ENCODE measurements at places on chromosomes 2 and 18. TPM values are rescaled to one million over a fixed set of nuclear protein-coding genes. Genes with fewer than 3 reads are reported as not detected.

The COLEC11 gene
- not detected for total RNA-seq

The PARD6G gene
- total RNA-seq: not detected

The SULT6B1 gene
- not detected for total RNA-seq

The OSR1 gene
- total RNA-seq: not detected

The AFTPH gene
- 27.2 TPM for total RNA-seq

The ZNF519 gene
- total RNA-seq: 16.2 TPM

The CABLES1 gene
- total RNA-seq: 2.3 TPM

The PAIP2B gene
- 1.5 TPM for total RNA-seq

The TTR gene
- total RNA-seq: not detected

The SLC14A1 gene
- total RNA-seq: 3.8 TPM

The CIB4 gene
- total RNA-seq: not detected

The RGPD4 gene
- total RNA-seq: not detected

DNA sequence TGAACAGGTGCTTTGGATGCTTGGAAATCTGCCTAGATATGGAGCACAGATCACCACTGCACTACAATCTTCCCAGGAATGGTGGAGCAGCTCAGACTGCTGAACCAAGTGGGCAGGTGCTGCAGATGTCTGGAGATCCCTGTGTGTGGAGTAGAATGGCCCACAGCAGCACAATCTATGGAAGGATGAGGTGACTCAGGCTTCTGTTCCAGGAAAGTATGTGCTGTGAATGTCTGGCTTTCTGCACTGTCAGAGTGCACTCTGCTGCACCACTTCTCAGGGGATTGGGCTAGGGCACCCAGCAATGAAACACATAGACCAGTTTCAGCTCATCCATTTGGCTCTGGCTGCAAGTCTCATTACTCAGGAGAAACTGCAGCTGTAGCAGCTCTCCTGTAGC, 865.4 kb upstream of the NXPH2 start:
- DNase-seq: no peak

DNA sequence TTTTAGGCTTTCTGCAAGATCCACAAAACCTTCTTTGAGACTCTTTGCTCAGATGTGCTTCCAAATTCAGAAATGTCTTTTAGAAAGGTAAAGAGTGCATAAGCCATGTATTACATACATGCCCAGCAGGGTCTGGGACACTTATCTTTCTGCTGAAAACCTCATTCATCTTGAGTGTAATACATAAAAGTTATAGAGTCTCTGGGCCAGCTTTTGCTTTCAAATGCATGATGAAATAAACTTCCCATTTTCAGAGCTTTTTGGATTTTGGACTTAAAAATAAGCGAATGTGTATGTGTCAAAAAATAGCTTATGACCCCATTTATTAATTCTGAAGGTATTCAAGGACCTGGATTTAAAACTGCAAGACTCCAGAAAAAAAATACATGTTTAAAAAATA, 8.0 kb downstream of the CYRIA start:
- no peak for DNase-seq

GRCh38 chr2:219737270-219737691, 109.9 kb downstream of the SLC4A3 start:
- DNase-seq: no peak

GRCh38 chr18:13363359-13363758, 144.8 kb downstream of the LDLRAD4 start:
- DNase-seq: no peak

DNA sequence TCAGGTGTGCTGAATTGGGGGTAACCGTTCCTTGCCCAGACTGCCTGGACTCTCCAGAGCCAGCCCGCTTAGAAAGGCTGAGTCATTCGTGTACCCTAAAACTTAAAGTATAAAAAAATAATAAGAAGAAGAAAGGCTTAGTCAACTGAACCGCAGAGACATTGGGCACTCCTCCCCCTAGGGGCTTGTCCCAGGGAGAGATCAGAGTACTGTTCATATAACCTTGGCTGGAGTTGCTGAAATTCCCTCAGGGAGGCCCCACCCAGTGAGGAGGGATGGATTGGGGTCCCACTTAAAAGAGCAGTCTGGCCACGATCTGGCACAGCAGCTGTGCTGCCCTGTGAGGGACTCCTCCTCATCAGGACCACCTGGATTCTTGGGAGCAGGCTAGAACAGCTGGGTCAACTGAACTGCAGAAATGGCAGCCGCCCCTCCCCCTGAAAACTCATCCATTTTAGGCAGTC, 37.2 kb downstream of the ANKRD12 start:
- no peak for DNase-seq

DNA sequence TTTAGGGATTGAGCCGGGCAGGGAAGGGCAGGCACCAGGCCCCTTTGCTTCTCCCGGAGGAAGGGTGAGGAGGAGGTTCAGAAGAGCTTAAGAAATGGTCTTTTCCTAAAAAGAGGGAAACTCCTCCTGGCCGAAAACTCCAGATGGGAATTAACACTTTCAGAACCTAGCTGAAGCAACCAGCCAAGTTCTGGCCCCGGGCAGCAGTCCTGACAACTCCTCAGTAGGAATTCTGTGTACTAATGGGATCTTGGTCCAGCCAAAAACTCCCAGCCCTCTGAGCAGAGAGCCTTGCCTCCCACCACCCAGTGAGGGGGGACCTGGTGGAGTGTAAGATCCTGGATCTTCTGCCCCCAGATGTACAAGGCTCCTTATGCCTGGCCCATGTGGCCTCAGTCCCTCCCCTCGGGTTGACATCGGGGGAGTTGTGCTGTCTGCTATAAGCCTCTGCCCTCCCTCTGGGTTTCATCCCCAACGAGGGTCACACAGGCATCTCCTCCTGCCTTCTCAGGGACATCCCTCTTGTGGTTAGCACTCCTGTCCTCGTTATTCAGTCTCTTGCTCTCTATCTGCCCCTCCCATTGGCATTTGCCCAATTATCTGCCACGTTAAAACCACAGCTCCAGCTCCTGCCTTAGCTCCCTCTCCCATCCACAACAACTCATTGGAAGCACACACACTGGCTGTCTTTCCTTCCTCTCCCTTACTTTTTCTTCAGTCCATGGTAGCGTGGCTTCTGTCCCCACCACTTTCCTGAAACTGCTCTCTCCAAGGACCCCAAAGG, 184.6 kb downstream of the CYP26B1 start:
- no peak for DNase-seq

- no peak for DNase-seq
Measured at GRCh38 chr2:238667008-238667407, 180.9 kb upstream of the TWIST2 start.

DNA sequence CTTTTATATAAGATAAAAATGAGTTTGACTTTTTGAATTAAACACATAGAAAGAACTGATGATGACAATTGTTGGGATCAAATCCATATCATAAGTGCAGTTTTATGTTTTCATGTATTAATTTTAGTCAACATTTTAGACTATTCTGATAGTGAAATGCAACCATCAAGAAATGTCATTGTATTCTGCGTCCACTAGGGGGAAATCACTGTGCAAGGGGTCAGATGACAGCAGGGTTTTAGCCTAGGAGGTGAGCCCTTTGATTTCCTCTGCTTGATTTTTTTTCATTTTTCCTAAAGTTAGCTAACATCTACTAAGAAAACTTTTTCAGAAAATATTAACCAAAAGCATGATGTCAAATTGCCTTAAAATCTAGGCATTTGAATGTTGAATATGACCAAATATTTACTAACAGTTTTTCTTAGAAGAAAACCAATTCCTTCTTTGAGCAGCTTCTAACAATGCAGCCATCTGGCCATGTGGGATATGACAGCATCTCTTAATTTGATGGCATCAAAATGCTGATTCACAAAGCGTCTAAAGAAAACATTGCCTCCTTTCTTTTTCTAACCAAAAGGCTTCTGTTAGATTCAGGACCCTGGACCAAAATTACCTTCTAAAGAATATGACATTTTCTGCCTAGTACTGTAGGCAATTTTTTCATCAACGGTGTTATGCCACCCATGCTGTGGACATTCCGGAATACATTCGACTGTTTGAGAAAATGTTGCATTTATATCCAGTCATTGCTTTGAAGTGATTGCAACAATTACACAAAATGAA, 141.5 kb downstream of the SPHKAP start:
- DNase-seq: no peak

GRCh38 chr2:190847504-190848081, 33.0 kb upstream of the GLS start:
- no peak for DNase-seq

DNA sequence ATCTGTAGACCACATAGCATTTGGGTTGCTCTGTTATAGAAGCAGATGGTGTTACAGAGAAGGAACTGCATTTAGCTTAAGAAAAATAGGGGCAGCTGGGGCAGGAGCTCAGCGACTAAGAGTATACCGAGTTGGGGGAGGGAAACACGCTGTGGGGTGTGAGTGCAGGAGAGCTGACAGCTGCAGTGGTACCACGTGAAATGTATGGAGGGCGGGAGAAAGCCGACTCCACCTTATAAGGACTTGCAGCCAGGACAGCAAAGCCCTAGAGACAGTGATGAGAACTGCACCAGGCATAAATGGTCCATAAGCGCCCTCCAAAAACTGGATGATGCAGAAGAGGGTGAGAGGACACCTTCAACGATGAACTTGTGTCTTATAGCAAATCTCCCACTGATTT, 237.6 kb downstream of the PRKCE start:
- DNase-seq: peak; percentile 70

DNA sequence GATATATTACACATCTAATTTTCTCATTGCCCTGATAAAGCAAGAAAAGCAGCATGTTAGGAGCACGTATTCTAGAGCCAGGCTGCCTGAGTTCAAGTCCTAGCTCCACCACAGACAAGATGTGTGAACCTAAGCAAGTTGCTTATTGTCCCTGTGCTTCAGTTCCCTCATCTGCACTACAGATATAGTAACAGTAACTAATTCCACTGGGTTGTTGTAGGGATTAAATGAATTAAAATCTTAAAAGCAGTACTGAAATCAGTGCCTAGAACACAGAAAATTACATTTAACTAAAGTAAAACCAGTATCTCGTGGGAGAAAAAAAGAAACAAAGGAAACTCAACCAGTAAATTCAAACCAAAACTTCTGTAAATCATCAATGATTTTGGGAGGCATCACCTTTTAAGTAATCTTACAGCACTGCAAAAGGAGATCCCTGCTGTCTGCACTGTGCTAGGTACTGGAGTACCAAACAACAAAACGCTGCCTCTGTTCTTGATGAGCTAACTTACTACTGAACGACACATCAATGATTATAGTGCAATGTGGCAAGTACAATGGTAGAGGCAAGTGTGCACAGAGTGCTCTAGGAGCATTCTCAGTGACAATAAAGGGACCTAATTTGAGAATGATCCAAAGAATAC, 7.9 kb downstream of the MAP3K2 start:
- no peak for DNase-seq

- no peak for DNase-seq
Measured at GRCh38 chr2:233656443-233656842, 15.3 kb upstream of the UGT1A9 start.

DNA sequence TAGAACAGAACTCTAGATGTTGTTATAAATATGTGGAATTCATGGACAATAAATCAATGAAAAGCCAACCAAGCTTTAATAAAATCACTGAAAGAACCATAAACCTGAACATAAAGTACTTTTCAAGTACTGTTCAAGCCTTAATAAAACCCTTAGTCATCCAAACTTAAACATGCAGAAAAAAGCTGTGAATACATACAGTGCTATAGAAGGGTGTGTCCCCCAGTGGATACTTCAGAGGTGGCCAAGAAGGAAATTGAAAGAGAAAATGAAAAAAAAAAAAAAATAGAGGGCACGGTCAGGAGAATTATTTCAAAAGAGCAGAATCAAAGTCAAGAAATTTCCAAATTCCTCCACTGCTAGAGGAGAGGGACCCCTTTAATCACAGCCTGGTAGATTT, 141.1 kb downstream of the SP100 start:
- DNase-seq: no peak

DNA sequence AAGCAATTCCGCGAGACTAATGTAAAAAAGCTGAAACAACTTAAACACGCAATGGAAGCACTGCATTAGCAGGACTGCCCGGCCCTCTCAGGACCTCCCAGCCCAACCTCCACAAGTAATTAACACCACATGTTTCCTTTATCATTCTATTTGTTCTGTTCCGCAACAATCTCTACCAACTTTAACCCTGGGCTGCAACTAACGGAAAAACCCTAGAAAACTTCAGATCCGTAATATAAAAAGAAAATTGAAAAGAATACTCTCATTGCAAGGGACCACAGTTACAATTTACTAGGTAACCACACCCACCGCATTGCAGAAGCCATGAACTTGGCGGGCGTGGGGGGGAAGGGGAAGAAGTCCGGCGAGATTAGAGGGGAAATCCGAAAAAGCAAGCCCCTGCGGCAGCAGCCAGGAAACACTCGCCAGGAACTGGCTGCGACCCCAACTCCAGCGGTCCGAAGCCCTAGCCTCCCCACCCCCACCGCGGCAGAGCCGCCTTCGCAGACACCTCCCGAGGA, 1.2 kb downstream of the EPB41L3 start:
- no peak for DNase-seq

DNA sequence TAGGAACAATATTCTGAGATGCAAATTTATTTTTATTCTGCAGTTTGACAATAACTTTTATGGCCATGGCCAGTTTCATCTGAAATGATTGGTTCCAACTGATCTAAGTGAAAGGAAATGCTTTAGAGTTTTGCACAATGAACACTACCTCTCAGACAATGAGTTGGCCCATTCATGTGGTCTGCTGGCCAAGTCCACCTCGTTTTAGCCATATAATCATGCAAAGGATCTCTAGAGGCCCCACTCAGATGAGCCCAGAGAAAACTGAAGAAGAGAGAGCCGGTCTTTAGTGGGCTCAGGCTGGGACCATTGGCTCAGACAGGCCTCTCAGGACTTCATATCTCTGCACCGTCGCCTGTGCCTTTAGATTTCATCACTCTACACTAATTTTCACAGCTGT, 254.7 kb downstream of the MREG start:
- no peak for DNase-seq

- DNase-seq: no peak
Measured at GRCh38 chr18:13720123-13720522, 6.2 kb downstream of the FAM210A start.

GRCh38 chr18:697800-698199, 14.6 kb downstream of the ENOSF1 start:
- no peak for DNase-seq

- no peak for DNase-seq
Measured at GRCh38 chr2:119724656-119725485, 34.9 kb upstream of the PTPN4 start.

DNA sequence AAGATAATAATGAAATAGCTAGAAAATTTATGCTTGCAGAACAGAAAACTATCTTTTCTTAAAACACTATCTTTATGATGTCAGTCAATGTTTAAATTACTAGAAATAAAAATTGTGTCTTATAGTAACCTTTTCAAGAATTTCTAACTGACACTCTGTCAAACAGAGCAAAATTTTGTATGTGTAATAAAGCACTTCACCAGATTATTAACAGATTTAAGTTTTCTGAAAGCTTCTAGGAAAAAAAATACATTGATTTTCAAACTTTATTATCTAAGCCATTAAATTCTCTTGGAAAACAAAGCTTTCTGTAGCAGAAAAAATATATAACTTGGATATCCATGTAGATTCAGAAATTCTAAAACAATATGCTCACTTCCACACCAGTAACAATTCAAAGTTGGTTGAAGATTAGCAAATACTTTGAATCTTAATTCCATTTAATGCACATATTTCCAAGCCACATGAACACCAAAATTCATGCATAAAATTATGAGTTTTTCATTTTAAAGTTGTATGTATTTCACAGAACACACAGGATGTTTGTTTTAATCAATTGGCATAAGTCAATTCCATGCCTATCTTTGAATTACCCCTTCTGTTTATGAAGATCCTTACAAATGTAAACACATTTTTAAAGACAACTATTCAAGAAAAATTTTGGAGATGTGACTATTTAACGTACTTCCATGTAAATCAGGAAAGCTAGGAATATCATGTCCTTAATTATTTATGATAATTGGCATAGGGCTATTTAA, 19.9 kb downstream of the FN1 start:
- DNase-seq: no peak

GRCh38 chr18:59866551-59867269, 33.1 kb upstream of the PMAIP1 start:
- DNase-seq: no peak
